ENCODE measurements at places on chromosomes 2 and 18. TPM values are rescaled to one million over a fixed set of nuclear protein-coding genes. Genes with fewer than 3 reads are reported as not detected.
A peak's percentile ranks its signal among the peaks of the same experiment; 100 is the strongest.

- DNase-seq = no peak
Observed at GRCh38 chr18:48843162-48843561, 107.6 kb downstream of the SMAD7 start.

DNA sequence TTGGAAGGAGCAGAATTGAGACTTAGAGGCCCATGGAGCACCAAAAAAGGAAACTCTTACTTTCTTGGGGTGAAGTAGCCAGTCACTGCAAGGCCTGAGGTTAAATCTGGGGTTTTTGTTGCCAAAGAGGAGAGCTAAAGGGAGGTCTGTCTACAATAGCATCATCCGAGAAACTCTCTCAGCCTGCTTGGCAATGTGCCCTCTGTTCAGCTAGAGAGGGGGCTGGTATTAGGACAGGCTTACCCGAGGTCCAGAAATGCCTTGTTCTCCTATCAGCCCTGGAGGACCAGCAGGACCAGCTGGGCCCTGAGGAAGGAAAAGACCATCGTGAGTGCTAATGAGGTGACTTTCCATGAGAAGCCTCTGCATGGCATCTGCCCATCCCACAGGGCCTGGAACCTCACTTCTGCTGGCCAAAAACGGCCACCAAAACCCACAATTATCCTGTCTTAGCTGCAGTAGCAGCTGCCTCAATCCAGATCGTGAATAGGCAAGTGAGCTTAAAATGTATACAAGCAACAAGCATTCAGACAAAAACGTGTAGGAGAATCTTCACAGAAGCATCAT is 61.6 kb downstream of the COL6A3 start:
- DNase-seq = no peak

DNA sequence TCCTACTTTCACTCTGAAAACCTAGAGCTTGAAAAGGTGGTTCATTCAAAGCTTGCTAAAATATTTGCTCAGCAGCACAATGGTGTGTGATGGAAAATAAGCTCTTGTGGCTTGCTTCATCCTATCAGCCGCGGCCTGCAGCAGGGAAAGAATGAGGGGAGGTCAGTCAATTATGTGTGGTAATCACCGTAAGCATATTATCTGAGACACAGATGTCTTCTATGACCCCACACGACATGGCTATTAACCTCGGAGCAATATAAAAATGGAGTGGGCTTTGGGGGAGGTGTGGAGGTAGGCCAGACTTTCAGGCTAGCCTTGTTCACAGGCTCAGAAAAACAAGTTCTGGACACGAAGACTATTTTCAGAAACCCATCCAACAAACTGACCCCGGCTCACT is 98.4 kb upstream of the SIX3 start:
- no peak for DNase-seq

- DNase-seq = no peak
Observed at GRCh38 chr2:9824441-9824840, 18.8 kb upstream of the TAF1B start.

- DNase-seq = no peak
Observed at GRCh38 chr2:206728277-206729199, 10.3 kb upstream of the DYTN start.

- DNase-seq = no peak
Observed at GRCh38 chr2:103119352-103119751, 357.5 kb downstream of the TMEM182 start.

RIT2 gene
- 0.20 TPM for polyA plus RNA-seq

- DNase-seq = no peak
Observed at GRCh38 chr2:176865336-176865735, 347.3 kb upstream of the HNRNPA3 start.

DNA sequence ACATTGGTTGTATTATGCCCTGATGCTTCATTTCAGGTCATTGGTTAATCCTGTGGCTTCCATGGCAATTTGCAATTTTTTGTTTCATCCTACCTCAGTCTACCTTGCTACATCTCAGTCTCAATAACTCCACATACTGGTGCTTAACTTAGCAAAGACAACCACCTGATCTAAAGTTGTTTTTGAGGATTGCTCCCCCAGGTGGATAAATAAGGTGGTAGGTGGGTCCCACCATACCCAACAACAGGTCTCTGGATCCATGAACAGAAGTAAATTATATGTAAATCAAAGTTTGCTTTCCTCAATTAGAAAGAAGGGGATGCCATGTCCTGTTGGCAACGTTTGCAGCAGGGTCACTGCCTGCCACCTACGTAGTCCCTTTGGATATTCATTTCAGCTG is 7.0 kb downstream of the XIRP2 start:
- DNase-seq = no peak

- DNase-seq = no peak
Observed at GRCh38 chr2:217832115-217832514, 170.7 kb downstream of the TNS1 start.

- no peak for DNase-seq
Observed at GRCh38 chr2:42748840-42749239, 15.1 kb downstream of the OXER1 start.

LOXL3 gene
- 11.2 TPM for polyA plus RNA-seq

DNA sequence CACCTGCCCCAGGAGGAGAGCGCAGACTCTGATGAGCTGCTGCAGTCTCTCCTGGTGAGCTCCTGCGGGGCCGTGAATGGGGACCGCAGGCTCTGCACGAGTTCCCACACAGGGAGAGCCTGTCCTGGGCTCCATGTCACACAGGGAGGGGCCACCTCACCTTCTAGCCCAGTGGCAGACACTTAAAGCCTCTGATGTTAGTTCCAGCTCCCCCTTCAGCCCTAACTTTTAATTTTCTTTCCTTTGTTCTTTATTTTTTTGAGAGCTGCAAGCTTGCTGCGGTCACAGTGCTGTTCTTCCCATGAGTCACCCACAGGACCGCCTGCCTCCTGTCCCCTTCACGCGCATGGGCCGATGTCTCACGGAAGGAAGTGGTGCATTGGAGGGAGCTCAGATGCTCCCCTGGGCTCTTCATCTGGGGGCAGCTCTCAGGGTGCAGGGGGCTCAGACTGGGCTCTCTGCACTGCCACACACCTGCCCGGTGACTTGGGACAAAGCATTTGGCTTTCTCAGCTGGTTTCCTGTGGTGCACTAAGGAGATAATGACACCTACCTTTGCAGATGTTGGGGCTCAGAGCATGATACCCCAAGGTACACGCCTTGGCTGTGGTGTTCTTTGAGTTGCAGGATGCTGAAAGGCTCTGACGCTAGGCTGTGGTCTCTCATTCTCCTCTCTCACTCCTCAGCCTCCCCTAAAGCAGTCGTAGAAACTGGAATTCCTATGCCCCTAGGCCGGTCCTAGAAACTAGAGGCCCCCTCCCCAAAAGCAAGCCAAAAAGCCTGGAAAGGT is 37.2 kb upstream of the PXDN start:
- DNase-seq = peak; percentile 5

DNA sequence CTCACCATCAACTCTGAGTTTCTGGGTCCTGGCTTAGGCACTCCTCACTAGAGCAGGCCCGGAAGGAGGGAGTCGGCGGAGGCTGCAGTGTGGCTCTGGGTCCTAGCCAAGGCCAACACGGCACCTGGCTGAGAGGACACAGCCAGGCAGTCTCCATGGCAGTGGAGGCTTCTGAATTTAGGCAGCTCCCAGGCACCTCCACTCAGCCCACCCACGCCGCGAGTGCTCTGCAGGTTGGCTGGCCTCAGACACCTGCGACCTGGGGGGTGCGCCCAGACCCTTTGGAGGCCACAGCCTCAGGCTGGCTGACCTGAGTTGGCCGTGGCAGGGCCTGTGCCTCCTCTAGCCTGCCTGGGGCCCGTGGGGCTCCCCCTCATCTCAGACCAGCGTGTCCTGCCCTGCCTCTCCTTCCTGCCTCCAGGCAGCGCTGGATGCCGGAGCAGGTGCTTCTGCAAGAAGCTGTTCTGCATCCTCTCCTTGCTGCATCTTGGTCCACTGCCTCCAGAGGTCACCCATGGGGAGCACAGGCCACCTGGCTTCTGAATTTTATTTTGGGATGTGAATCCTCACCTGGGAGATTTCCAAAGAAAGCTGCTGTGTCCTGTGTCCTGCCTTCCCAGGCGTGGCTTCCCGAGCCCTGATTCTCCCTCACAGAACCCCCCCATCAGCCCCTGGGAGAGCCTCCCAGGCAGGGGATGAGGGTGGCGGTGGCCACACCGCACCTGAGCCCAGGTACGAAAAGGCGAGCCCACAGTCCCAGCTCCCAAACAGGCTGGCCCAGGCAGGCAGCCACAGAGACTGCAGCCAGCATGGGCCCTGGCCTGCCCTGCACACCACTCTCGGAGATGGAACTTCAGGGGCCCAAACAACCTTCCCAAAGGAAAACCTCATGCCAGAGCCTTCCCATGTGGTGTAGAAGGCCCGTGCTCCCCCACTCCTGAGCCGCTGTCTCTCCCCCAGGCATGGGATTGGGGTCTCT is 23.4 kb downstream of the AQP12A start:
- DNase-seq = no peak

GRCh38 chr2:61233581-61233980 is 71.6 kb downstream of the C2orf74 start:
- no peak for DNase-seq

- DNase-seq = no peak
Observed at GRCh38 chr2:85723707-85724360, 29.7 kb downstream of the GNLY start.

GRCh38 chr2:231820786-231821303 is 34.6 kb downstream of the COPS7B start:
- no peak for DNase-seq

DNA sequence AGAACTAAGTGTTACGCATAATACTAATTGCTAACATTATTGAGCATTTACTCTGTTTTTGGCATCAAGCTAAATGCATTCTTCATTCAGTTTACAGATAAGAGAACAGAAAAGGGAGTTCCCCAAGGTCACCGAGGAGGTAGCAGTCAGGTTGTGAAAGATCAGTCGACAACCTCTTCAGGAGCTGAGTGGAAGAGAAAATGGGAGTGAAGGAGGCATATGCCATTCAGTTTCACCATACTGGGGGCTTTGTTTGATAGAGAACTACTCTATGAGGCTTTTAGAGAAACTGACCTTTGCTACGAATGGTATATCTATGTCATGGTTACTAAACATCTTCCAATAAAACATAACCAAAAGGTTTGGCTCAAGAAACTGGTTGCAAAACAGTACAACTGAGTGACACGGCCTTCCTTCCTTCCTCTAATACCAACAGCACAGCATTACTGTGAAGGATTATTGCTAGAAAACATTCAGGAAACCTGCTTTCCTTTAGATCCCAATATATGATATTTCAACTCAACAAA is 112.1 kb downstream of the RBMS1 start:
- DNase-seq = peak; percentile 67

SGPP2 gene
- 0.61 TPM for polyA plus RNA-seq

DNA sequence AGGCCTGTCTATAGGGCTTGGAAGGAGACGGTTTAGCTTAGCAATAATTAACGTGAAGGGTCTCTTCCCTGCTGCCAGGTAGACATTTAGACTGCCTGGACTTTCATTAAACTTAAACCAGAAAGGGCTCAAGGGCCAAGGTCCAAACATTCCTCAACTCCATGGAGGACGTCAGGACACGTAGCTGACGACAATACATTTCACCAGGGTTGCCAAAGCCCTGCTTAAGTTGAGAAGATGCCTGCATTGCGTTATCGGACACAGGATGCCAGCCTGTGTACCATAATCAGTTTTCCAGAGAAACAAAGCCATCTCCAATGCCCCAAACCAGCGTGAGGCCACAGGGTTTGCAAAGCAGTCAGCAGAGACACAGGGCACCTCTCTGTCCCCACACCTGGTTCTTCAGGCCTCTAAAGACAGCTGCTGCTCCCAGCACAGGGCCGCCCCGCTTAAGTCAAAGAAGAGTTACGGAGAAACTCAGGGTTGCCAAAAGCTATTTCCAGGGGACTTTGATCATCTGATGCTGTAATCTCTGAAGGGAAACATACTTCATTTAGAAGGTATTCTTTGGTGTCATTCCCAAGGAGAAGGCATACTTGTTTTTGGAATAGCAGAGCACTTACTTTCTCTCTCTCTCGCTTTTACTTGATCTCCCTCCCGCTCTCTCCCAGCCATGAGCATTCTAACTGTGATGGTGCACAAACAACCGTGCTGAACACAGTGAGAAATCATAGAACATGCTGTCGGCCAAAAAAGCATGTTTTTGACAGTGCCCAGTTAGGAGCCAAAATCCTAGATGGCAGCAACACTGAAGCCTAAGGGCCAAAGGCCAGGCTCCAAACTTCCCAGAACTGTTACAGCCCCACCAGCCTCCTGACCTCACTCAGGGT is 46.0 kb downstream of the TTC32 start:
- DNase-seq = no peak

DNA sequence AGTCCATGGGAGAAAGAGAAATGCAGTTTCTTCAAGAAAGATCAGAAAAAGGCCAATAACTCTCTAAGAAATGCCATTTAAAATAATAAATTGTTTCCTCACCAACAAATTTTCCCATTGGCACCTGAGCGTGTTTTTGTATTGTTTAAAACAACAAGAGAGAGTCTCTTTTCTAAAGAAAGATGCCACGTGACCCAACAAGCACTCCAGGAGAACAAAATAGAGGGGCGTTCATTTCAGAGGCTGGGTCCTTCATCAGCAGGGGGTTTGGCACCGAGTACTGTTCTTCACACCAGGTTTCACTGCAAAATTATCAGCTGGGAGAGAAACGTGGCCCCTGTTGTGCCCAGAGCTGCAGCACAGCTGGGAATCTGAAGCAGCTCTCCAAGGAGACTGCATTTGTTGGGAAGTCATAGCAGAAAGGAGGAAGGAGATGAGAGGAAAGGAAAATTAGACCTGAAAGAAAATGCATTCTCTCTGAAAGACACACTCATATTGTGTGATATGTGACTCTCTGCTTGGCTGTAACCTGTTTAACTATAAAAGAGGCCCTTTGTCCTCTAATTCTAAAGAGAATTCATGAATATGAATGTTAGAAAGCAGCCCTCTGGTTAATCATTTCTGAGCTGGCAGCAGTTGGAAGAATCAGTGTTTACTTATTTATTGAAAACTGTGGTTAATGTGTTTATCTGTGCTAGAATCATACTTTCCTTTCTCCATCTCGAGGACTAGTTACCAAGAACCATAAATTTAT is 205.3 kb upstream of the CDH20 start:
- no peak for DNase-seq

GRCh38 chr18:60534538-60534937 is 162.0 kb upstream of the MC4R start:
- no peak for DNase-seq

GRCh38 chr18:11020161-11020853 is 129.1 kb downstream of the PIEZO2 start:
- DNase-seq = no peak

GRCh38 chr2:153105829-153106578 is 372.6 kb downstream of the RPRM start:
- peak; percentile 77 for DNase-seq

GRCh38 chr2:18046017-18046416 is 167.6 kb downstream of the KCNS3 start:
- no peak for DNase-seq

GCG gene
- not detected for polyA plus RNA-seq

SPDYA gene
- polyA plus RNA-seq = 1.9 TPM

VIT gene
- 0.22 TPM for polyA plus RNA-seq

GRCh38 chr2:73832930-73833329 is 4.2 kb downstream of the STAMBP start:
- DNase-seq = no peak

- DNase-seq = no peak
Observed at GRCh38 chr2:45879406-45879805, 227.9 kb downstream of the PRKCE start.

- no peak for DNase-seq
Observed at GRCh38 chr18:10851824-10852319, 297.5 kb downstream of the PIEZO2 start.

All from adrenal gland (tissue), 19 donors.